ENCODE measurements at places on chromosomes 5 and 9.

DNA sequence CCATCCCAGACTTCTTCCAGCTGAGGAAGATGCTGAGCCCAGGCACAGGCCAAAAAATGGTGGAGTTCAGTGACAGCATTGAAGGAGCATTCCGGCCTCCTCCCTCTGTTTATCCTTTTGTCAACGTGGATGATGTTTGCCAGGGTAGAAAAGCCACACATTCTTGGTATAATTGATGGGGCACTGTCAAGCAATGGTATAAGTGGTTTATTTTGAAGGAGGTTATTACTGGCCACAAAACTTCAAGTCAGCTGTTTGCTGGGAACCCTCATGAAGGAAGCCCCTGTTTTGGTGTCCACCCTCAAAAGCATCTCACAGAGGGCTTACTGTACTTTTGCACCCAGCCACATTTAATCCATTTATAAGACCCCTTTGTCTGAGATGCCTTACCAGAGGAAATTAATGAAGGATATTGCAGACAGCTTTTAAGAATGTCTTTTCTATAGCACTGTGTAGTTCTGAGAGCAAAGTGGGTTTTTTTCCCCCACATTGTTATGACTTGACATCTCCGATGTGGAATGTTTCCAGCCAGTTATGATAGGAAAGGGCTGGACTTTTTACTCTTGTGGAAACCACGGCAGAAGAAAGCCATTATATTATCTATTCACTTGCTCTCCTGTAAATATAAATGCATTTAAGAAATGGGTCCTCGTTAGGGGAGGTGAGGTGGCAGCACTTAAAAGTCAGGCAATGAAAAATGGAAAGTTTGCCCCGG lies 95.5 kb upstream of the SPATA31D4 start:
- no peak for DNase-seq

DNA sequence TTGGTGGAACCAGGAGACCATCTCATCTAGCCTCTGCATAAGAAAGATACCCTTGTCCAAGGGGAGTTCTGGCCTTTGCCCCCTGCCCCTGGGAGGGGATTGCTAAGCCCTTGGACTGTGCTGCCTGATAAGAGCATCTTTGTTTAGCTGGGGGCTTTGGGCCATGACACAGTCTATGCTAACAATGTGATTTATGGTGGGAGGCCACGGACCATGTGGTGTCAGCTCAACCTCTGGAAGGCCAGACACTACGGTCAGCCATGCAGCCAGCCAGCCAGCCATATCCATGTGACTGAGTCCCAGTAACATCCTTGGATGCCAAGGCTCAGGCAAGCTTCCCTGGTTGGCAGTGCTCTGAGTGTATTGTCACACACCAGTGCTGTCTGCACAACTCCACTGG lies 244.4 kb downstream of the FSTL4 start:
- no peak for DNase-seq

- no peak for DNase-seq
These were observed 14.9 kb downstream of the CD180 start for GRCh38 chr5:67181648-67182221.

GRCh38 chr5:147558826-147559225 lies 49.0 kb upstream of the DPYSL3 start:
- DNase-seq = no peak

- DNase-seq = no peak
These were observed 50.7 kb downstream of the KCNV2 start for GRCh38 chr9:2767800-2768677.

GRCh38 chr5:62310426-62311143 lies 4.6 kb downstream of the KIF2A start:
- DNase-seq = no peak

- DNase-seq = no peak
These were observed 4.0 kb downstream of the LTC4S start for GRCh38 chr5:179797741-179798140.

DNA sequence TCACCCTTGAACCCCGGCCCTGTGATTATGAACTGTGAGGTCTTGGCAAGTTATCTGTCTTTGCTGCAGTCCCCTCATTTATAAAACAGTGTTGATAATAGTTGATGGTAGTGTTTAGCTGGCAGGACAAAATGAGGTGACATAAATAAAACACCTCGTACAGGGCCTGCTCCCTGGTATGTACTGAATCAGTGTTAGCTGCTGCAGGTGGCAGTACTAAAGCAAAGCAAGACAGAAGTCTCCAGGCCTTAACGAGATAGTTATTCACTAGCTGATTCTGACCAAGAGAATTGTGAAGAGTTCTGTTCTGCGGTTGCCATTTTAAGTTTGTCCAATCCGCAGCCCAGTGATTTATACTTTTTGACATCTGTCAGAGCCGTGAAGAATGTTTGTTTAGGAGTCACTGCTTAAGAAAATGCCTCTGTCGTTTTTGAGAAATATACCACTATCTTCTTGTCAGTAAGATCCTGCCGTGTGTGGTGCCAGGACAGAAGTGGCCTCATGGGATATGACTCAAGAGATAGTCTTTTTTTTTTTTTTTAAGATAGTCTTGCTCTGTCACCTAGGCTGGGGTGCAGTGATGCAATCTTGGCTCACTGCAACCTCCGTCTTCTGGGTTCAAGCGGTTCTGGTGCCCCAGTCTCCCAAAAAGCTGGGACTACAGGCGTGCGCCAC lies 75.9 kb downstream of the KDM4C start:
- DNase-seq = no peak

- peak; percentile 95 for DNase-seq
These were observed 24.6 kb downstream of the TTF1 start for GRCh38 chr9:132381966-132382541.

DNA sequence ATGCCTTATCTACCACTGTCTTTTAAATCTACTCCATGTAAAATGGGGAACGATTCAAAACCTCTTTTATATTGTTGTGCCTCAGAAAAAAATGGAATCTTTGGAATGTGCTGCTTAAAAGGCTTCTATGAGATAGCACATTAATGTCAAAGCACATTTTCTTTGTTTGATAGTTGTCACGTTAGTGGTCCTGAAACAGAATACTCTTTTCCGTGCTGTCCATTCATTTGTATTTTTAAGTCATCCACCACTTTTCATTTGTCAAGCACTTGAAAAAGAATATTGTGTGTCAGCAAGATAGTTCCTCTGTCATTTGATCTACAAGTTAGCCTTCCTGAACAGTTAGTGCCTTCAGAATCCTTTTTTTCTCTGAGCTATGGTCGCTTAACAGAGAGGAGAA lies 246.9 kb downstream of the MAST4 start:
- DNase-seq = no peak

GRCh38 chr5:109759306-109759705 lies 69.6 kb downstream of the MAN2A1 start:
- DNase-seq = no peak

- no peak for DNase-seq
These were observed 142.8 kb upstream of the IRX2 start for GRCh38 chr5:2894316-2894715.

- no peak for DNase-seq
These were observed 12.7 kb downstream of the CSF2 start for GRCh38 chr5:132086277-132086794.

GRCh38 chr5:43314724-43315123 lies 1.5 kb upstream of the HMGCS1 start:
- no peak for DNase-seq

DNA sequence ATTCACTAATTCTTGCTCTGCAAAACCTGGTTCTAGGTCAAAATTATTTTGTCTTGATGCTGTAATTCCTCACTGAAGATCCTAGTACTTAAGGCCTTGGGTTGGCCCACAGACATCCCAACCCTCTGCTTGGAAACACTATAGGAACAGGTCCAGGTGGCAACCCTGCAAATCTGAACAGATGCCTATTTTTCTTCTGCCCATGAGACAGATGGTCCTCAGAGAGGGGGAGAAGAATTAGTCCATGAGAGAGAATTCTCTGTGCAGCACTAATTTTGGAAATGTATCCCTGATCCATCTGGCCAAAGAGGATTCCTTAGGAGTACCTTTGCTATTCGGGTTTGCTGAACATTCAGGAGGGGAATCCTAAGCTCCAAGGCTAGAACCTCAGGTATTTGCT lies 156.3 kb downstream of the ELAVL2 start:
- DNase-seq = no peak

GRCh38 chr5:39447968-39448367 lies 23.2 kb upstream of the DAB2 start:
- DNase-seq = no peak

DNA sequence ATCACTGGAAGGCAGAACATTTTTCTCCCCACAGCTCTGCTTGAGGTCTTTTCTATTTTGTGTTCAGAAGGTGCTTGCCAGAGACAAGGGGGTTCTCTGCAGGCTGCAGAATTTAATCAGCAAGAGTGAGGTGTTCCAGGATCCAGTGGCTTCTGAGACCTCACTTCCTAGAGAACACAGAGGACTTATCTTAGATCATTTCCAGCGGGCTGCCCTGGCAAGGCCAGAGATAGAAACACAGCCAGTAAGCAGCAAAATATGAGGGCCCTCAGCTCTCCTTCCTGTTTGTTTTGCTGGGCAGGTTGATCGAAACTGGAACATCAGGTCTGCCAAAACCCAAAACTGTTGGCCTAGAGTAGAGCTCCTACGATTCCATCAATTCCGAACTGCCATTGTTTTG lies 187.3 kb downstream of the DIRAS2 start:
- DNase-seq = no peak

GRCh38 chr5:67093279-67093678 lies 103.3 kb downstream of the CD180 start:
- no peak for DNase-seq

DNA sequence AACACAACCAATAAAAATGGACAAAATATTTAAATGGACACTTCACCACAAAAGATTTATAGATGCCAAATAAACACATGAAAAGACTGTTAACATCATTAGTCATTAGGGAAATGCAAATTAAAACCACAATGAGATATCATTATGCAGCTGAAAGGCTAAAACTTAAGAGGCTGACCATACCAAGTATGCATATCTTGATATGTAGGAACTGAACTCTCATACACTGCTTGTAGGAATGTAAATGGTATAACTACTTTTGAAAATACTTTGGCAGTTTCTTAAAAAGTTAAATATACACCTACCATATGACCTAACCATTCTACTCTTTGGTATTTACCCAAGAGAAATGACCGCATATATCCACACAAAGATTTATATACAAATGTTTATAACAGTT lies 13.6 kb upstream of the ADAMTS12 start:
- no peak for DNase-seq

DNA sequence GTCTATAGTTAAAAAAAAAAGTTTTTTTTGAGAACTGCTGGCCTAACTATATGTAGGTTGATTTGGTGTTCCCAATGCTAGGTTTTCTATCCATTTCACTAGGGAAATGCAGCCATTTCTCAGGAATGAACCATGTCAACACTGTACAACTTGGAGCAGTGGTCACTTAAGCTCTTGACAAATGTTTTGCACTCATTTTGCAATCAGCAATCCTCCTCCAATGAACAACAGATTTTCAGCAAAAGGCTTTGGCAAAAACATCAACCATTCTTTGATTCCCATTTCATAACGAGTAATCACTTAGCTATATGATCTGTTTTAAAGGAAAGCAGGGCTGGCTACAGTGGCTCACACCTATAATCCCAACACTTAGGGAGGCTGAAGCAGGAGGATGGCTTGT lies 17.9 kb downstream of the STRBP start:
- no peak for DNase-seq

GRCh38 chr5:8192840-8193239 lies 323.9 kb downstream of the MTRR start:
- DNase-seq = no peak

GRCh38 chr5:132219981-132220380 lies 7.7 kb downstream of the P4HA2 start:
- no peak for DNase-seq

- DNase-seq = no peak
These were observed 794.4 kb upstream of the ACO1 start for GRCh38 chr9:31590091-31590490.

DNA sequence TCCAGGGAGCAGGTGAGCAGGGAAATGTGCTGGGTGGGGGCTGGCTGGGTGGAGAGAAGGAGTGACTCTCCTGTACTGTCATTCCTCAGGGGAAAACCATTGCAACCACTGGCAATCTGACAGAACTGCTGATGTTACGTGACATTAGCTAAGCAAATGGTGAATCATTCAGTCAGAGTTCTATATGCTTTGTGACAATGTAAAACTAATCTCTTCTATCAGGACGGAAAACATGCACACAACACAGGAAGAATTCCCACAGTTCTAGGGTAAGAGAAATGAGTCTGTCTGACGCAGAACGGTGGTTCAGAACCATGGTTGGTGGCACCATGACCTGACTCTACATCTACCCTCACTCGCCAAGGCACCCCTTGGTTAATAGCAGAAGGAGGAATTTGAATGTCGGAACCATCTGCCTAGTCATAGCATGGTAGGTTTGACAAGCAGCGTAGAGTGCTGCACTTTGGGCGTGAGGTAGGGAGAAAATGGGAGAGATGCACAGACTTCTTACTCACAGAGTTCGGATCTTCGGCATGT lies 243.6 kb upstream of the PANK3 start:
- no peak for DNase-seq

DNA sequence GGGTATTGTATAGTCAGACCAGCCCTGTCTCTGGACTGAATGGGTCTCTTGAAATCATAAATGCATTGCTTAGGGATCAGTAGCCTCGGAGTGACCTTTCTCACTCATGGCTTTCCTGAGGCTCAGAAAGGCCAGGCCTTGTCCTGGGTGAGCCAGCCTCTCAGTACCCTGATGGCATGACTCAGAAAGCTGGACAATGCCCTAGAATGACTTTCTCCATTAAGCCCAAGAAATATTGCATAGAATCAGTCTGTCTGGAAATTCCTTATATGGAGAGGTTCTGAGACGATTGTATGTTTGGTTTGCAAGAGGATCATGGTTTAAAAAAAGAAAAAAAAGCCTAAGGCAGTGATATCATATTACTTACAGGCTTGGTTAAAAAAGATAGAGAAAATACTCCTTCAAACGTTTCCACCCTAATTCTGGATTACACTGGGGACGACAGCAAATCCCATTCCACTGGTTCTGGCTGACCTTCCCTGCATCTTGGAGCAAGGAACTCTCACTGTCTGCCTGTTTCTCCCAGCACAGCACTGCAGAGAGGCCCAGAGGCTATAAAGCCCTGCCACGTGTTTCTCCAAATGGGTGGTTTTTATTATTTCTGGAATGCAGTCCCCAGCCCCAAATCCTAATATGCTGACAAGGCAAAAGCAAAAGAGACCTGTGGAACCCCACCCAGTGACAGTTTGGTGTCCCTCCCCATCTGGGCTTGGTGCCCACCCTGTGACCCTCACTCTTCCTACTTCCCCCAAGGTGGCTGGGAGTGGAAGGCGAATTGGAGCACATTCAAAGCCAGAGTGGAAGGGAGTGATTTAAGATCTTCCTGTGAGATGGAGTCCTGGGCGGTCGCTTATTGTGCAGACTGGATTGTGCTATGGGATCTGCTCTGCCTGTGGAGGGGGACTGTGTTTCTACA lies 34.4 kb downstream of the MAP1B start:
- DNase-seq = no peak

GRCh38 chr9:80804873-80805272 lies 884.5 kb downstream of the TLE1 start:
- DNase-seq = no peak

DNA sequence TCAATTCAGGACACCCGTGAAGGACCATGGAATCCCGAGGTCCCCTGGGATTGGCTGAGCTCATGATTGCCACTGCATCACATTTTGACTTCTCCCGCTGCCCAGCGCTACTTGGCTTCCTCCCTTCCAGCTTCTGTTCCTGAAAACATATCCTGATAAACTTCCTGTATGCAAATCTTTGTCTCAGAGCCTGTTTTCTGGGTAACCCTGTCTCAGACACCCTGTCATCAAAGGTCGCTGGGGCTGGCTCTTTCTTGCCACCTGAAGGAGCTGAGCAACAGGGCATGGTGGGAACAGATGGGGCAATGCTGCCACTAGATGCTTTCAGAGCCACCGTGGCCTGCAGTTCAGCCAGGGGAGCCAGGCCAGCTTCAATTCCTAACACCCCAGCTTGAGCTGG lies 154.3 kb upstream of the TBC1D2 start:
- no peak for DNase-seq

GRCh38 chr5:147466360-147466980 lies 43.4 kb downstream of the DPYSL3 start:
- DNase-seq = no peak

Measured in GM12864 (cell line).